NCI-H1930 (cell line): ENCODE measurements at places on chromosomes 7 and 10.

DNA sequence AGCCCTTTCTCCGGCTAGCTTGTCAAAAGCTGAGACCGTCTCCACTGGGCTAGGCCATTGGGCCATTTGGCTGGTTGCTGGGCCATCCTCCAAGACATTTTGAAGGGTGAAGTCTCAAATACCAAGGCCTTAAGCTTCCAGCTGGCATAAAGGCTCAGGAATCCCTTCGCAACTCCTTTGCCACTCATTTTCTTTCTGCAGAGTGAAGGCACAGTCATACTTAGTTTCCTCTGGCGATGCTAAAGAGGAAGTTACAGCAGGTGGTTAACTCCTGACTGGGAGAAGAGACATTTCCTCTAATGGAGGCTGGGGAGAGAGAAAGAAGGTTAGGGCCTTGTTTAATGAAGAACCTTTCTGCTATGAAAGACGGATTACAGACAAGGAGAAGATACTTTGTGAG, 4.8 kb upstream of the REPIN1 start:
- DNase-seq, result no peak

- DNase-seq, result no peak
Measured at GRCh38 chr10:97937928-97938327, 88.3 kb downstream of the GOLGA7B start.

DNA sequence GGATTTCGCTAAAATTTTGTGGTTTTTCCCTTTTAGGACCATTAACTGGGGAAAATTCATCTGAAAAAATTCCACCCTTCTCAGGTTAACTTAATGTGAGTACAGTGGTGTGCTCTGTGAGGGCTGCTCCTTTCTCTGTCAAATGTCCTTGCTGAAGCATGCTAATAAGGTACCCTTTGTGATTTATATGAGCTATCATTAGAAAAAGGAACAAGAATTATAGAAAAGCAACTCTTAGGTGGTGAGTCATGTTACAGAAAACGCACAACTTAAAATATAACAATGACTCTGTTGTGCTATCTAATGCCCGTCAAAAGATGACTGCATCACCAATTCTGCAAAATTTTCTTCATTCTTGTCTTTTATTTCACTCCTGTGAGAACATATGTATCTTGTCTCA, 162.0 kb upstream of the MAGI2 start:
- DNase-seq, result no peak

DNA sequence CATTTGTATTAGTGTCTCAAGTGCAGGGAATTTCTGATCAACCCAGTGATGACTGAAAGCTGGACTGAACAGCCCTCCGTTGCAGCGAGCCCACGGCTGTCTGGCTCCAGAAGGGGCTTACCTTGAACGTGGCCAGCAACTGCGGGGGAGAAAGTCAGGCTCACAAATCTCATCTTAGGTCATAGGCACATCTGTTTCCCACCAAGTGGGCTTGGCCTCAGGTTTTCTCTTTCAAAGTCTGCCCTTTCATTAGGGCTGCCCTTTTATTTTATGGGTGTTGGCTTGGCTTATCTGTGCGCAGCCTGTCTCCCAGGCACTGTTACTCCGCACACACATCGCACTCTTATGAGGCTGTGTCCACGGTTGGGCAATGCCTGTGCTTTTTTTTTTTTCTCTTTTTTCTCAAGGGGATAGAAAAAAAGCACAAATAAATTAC, 178.0 kb downstream of the JCAD start:
- no peak for DNase-seq

DNA sequence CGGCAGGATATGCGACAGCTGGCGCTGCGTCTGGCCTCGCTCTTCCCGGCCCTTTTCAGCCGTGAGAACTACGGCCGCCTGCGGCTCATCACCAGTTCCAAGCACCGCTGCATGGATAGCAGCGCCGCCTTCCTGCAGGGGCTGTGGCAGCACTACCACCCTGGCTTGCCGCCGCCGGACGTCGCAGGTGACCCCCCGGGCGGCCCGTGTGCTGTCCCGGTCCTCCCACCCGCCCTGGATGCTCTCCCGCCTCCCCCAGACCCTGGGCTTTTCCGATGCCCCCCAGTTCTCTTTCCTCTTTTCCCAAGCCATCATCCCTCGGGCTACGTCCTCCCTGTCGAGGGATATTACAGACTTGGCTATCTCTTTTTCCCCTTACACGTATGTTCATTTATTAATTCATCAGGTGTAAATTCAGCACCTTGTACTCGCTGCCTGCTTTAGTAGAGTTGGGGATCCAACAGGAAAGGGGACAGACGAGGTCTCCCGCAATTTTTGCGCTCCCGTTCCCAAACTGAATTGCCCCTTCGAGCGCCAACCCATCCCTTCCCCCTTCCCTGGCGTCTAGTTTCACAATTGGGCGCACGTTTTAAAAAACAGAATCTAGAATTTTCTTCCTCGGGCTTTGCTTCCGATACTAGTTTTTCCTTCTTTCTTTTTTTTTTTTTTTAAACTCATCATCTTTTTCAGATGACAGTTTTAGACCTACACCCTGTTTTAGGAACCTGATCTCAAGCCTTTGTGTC, 846 bp downstream of the MINPP1 start:
- DNase-seq, result peak; percentile 2

DNA sequence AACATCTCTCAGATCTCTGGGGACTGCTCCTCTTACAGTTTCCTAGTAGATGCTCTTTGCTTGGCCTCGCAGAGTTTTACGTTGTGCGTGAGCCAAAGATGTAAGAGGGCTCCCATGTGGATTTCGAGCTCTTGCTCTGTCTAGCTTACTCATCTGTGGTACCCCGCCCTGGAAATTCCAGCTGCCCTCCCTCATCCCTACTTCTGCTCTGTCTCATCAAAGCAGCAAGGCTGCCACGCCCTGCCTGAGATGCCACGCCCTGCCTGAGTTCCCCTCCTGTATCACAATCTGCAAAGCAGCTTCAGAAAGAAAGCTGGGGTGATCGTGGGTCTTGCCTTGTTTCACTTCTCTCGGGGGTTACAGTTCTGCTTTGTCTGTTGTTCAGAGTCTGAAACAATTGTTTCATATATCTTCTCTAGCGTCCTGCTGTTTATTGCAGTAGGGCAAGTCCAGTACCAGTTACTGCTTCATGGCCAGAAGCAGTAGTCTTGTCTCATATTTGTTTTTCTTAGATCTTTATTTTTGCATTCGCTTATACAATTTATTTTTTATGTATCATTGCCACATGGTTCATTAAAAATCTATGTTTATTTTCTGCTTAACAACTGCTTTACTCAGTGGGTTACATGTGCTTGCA, 36.1 kb upstream of the CCNY start:
- no peak for DNase-seq

DNA sequence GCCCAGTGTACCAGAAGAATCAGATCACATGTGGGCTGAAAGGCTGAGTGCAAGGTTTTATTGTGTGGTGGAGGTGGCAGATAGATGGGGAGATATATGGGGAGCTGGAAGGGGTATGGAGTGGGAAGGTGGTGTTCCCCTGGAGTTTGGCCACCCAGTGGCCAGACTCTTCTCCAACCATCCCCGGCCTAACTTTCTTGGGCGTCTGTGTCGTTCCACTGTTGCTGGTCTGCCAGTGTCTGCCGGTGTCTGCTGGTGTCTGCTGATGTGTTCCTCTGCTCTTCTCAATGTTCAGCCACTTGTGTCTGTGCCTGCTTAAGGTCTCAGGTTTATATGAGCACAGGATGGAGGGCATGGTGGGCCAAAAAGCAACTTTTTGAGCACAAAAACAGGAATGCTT, 78.4 kb upstream of the PALS2 start:
- DNase-seq, result no peak

- DNase-seq, result no peak
Measured at GRCh38 chr10:33793793-33794192, 459.3 kb upstream of the NRP1 start.

- no peak for DNase-seq
Measured at GRCh38 chr10:75030371-75030770, 81.1 kb upstream of the SAMD8 start.

DNA sequence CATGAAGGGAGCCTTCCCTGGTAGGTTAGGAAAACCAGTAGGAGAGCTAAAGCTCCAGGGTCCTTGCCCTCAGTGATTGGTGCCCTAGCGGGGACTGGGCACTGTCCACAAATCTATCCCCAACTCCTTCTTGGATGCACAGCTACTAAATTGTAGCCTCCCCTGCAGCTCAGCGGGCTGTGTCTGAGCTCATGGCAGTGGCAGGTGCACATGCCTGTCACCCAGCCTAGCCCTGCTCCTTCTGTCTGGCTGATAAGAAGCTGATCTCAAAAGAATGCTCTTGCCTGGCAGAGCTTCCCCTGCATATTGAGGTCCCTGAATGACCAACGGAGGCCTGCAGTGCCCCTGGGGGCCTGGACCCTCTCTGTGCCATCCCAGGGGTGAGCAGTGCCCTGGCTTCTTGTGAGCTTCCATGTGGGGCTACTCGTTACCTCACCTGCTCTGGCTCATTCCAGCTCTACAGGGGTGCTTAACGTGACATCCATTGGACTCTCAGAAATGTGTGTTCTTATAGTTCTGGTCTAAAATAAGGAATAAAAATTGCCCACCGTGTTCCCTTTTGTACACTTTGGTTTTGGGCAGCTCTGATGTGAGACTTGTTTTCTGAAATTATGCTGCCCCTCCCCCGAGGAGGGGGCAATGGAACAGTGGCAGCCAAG, 59.8 kb upstream of the ANTXRL start:
- DNase-seq, result no peak

DNA sequence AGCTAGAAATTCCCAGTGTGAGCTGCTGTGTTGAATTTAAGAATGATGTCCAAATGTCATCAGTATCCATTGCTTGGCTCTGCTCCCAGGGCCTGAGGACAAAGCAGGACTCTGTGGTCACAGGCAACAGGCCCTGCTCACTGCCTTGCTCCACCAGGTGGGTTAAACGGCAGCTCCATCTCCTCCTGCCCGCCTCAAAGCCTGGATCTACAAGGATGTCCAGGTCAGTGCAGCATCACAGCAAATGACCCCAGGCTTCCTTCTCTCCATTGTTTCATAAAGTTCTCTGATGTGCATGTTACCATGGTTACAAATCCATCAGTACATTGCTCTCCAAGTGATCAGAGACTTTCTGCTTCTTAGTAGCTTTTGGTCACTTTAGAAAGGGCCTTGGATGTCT, 322.0 kb upstream of the ZNF32 start:
- no peak for DNase-seq

DNA sequence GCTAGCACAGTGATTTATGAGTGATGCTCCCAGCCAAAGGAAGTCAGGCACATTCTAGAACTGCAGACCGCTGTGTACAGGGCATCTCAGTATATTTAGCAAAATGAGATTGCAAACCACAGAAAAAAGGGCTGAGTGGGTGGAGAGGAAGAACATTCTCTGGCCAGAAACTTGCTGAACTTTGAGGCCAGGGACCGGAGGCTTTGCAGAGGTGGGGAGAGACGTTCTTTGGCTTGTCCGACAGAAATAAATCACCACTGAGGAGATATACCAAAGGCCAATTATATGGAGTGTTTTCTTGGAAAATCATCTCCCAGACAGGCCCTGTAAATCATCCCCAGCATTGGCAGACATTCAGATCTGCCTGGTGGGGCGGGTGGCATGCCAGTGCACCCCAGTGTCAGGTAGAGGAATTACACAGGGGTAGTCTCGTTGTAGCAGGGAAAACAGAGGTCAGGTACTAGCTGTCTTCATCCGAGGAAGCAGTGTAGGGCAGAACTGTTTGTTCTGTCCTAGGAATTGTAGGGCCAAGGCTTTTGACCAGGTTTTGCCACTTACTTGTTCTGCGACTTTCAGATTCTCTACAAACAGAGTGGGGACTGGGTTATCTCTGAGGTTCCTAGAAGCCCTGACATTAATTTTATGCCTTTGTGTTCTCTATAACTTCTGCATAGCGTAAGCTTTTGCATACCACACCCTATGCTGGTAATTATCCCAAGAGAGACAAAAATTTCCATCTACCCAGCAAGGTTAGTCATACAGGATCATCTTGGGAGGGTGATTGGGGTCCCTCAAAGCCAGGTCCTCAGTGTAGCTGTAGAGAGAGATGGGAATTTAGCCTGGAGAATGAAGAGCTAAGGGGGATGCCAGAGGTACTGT, 655.6 kb downstream of the LRMDA start:
- no peak for DNase-seq

DNA sequence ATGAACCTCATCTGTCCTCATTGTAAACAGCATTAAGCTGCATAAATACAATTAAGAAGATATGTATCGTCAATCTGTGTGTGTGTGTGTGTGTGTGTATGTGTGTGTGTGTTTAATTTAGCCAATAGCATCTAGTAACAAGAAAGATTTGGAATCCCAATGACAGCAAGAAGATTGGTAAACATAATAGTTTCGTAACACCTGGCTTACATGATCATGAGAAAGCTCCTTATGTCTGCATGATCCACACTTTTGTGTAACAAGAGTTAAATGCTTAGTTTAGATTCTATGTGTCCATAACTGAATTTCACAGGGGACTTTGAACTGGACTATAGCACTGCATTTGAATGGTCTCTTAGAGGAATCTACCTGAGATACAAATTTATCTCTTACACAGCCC, 191.0 kb upstream of the BET1 start:
- DNase-seq, result no peak

GRCh38 chr7:87199241-87199640, 20.3 kb downstream of the TMEM243 start:
- DNase-seq, result no peak

DNA sequence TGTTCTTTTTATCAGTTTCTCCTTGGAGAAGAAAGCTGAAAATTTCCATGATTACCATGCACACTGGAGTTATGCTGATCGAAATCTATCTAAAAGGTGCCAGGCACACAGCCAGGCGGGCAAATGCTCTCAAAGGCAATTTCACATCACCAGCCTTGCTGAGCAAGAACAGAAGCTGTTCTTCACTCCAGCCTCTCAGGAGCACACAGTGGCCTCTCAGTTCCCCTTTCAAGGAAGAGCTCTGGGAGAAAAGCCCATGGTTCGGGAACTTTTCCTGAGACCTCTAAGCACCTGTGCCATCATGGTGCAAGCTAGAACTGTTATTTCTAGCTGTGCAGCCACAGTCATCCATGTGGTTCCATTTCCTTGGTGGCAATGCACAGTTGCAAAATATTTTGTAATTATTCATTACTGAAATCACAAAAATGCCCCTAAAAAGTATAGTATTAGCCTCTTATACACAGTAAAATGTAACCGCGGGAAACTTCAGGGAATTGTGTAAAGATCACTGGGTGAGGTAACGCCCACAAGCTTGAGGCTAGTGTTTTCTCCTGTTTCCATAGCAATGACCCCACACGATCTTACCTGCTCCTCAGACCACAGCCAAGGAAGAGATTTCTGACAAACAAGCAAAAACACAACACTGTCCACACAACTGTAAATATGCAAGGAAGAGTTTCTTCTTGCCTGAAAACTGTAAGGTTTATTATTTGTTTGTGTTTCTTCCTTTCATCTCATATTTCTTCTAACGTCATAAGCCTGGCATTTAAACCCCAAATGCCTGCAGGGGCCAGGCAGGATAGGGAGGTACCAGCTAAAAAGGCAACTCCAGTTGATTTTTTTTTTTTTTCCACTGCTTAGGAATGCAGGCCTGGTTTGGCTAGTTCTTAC, 121.2 kb downstream of the FAM107B start:
- DNase-seq, result no peak

DNA sequence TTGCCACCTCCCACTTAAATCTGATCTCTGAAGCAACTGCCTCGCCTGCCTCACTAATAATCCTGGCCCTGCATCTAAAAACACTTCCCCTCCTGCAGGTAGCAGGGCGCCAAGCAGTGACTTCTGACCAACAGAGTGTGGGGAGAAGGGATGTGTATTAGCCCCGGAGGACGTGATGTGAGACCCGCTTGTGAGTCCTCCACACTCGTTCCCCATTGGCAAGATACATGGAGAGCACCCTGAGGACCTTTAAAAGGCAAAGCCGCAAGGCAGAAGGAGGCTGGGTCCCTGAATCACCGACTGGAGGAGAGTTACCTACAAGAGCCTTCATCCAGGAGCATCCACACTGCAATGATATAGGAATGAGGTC, 6.1 kb upstream of the PILRA start:
- no peak for DNase-seq

- no peak for DNase-seq
Measured at GRCh38 chr10:132413226-132414205, 16.5 kb downstream of the PWWP2B start.
